ENCODE measurements at places on chromosomes 4 and X.

GRCh38 chr4:156197216-156197615 is 243.6 kb upstream of the CTSO start:
- peak; percentile 47 for DNase-seq

GRCh38 chr4:88097301-88097700 is 61.1 kb downstream of the ABCG2 start:
- no peak for DNase-seq

DNA sequence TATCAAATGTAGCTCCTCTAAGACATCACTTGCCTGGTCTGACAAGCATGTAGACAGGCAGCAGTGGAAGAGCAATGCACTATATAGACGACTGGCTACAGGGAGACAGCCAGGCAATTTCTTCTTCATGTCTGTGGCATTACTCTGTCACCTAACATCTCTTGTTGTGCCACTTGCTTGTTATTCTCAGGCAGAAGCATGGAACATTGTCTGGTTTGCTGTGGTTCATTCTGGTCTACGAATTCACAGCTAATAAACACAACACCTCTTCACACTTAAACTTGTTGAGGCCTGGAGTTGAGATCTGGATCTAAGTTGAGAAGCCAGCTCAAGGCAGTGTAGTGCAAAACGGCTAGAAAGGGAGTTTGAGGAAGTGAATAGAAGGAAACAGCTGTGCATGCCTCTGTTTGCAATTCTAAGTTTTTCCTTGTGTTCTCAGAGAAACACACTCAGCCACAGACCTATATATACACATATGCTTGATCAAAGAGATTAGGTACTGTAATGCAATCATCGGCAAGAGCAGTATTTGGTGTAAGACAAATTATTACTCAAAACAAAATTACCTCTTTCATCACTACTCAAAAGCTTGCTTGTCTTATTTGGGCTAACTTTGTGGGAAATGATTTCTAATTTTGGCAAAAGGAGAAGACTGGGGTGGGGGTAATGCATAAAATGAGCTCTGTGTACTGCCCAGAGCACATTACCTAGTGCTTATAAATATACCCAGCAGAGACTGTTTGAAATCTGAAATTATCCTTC is 243.8 kb downstream of the PPP3CA start:
- DNase-seq, result no peak

DNA sequence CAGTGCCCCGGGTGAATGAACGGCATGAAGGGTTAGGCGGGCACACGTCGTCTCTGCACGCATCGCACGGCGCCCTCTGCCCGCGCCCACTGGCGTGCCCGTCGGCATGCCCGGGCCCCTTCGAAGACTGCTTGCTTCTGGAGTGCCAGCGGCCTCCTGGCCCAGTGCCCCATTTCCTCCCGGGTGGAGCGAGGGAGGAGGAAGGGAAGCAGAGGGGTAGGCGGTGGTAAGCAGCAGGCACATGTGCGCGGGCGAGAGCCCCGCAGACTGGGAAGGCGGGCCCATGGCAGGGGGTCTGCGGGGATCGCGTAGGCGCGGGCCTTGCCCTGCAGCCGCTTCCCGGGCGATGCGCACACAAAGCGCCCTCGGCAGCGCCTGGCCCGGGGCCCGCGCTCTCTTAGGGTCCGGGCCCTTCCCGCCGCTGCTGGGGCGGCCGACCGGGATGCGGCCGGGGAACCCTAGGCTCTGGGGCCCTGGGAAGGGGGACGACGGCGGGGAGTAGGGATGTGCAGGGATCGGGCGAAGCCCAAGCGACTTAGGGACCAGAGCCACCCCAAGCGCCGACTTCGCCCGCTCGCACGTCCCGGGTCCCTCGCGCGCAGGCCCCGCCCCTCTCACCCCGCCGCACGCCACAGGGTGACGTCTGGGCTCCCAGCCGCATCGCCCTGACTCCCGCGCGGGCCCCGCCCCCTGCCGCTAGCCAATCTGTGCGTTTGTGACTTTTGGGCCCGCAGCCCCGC is 866 bp upstream of the EMD start:
- DNase-seq, result no peak

DNA sequence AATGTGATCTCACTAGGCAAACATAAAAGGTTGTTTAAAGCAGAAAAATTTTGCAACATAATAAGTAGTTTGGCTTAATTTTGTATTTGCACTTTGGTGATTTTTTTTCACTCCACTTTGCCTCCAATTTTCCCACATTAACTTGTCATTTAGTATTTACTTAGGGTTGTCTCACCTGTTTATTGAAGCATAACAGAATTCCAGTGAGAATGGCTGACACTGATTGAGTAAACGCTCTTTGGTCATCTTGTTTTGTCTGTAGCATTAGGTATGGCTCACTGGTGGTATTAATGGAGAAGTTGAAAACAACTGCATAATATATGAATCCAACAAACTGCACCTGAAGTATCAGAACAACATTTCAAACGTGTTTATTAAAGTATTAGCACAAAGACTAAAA is 799.5 kb upstream of the ADGRL3 start:
- DNase-seq, result no peak

- no peak for DNase-seq
Observed at GRCh38 chrX:133838761-133839676, 146.4 kb downstream of the GPC3 start.

DNA sequence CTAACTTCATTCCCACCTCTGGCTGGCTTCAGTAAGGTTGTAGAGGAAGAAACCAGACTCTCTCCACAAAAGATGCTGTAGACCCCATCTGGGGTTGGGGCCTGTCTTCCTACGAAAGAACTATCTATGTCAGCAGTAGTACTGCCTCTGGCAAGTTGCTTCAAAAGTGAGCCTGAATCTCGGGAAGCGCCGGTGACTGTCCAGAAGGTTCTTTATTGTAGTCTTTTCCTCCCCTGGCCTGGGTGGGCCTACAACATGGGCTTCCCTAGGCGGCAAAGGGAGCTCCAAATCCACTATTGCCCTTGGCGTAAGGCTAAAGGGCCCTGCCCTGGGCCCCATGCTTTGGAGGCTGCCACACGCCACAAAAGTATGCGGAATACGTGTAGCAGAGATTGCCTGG is 38.6 kb upstream of the NYX start:
- no peak for DNase-seq
